ENCODE measurements at places on chromosomes 2 and 18.

DNA sequence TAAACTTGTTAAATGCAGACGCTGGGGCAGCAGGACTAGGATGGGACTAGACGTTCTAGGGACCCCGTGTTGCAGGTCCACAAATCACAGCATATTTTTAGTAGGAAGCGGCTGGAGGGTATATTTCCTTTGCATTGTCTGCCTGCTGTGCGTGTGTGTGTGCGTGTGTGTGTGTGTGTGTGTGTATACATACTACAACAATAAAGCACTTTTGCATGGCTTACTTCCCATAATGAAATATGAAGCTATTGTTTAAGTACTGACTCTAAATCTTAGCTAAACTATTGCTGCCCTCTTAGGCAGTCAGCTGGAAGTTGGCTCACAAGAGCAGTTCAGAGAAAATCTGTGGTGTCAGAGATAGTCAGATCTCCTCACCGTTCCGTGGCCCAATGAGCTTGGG is 133.4 kb downstream of the CABLES1 start:
- DNase-seq: no peak

- DNase-seq: no peak
Observed at GRCh38 chr2:70255637-70256314, 2.2 kb upstream of the PCYOX1 start.

GRCh38 chr2:108604196-108604595 is 69.9 kb downstream of the LIMS1 start:
- DNase-seq: peak; percentile 58

GRCh38 chr2:240197462-240198139 is 57.1 kb upstream of the OTOS start:
- DNase-seq: no peak

DNA sequence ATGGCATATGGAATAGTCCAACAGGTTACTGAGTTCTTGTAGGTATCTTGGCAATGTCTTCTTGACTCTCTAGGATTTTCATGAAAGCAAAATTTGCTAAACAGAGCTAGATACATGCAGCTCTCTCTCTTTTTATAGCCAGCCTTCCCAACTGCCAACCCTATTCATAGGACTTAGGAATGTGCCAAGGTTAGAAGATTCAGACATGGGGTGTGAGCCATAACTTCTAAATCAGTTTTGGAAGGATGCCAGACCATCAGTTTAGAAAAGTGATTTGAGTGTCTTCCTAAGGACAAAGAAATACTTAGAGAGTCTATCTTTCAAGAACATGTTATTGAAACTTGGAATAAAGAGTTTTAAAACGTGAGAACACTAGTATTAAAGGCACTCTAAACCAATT is 619.5 kb upstream of the FANCL start:
- DNase-seq: no peak

GRCh38 chr2:29765721-29766120 is 155.7 kb downstream of the ALK start:
- DNase-seq: no peak

Measured in amniotic epithelial cell (primary cell).